ENCODE measurements at places on chromosomes 13 and 19.

GRCh38 chr13:24613755-24614154 is 66.5 kb upstream of the ATP12A start:
- DNase-seq, result no peak

DNA sequence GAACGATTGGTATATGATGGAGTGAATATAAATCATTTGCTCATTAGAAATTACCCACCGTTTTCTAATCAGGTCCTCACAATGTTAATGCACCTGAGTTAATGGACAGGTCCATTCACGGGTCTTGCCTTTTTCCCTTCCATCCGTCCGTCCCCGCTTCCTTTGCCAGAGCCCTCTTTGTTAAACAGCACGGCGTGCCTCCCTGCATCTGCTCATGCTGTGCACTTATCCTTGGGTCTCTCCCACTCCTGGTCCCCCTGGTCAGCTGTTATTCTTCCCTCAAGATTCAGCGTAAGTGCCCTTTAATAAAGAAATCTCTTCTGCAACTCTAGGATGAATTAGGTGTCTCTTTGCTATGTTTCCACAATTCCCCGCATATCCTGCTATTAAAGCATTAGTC is 324.5 kb downstream of the DNAJC15 start:
- DNase-seq, result no peak

GRCh38 chr13:32976056-32976805 is 40.0 kb upstream of the KL start:
- DNase-seq, result no peak

DNA sequence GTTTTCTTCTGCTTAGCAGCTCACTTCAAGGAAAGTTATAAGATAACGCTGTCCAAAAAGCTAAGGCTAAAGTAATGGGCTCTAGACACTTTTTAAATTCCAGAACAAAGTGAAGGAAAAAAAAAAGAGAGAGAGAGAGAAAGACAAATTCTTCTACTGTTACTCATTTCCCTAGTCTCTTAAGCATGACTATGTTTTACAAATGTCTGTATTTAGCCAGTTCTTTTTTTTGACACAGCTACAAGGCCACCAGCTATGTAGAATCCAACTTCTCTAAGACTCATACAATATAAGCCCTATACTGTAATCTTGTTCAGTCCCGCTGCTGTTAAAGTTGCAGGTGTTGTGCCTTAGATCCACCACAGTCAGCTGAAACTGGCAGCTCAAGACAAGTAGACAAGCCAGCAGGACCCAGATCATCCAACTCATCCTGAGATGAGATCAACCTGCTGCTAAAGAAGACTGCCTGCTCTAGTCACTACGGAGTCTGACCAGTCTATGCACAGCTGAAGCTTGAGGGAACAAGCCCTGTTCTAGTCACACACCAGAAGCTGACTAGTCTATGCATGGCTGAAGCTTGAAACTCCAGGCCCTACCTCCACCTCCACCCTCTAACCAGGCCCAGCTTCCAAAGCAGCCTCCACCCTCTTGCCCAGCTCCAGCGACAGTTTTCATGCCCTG is 10.3 kb upstream of the ZNF83 start:
- no peak for DNase-seq

DNA sequence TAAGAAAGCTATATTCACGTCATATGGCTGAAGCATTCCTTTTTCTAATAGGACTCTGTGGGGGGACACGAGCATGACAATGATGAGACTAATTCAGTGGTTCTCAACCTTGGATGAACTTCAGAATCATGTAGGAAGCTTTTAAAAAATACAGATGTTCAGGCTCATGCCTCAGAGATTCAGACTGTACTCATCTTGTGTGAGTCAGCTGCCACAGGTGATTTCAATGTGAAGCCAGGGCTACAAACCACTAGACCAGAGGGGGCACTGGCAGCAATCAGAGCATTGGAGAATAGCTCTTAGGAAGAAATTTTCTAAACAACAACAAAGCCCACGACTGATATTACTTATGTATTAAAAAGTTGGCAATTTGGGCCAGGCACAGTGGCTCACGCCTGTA is 91.7 kb downstream of the SERP2 start:
- no peak for DNase-seq
